ENCODE measurements at places on chromosomes 11 and 22.
A peak's percentile ranks its signal among the peaks of the same experiment; 100 is the strongest.

- peak; percentile 5 for DNase-seq
Observed at GRCh38 chr11:32894149-32894827, 1.7 kb downstream of the QSER1 start.

DNA sequence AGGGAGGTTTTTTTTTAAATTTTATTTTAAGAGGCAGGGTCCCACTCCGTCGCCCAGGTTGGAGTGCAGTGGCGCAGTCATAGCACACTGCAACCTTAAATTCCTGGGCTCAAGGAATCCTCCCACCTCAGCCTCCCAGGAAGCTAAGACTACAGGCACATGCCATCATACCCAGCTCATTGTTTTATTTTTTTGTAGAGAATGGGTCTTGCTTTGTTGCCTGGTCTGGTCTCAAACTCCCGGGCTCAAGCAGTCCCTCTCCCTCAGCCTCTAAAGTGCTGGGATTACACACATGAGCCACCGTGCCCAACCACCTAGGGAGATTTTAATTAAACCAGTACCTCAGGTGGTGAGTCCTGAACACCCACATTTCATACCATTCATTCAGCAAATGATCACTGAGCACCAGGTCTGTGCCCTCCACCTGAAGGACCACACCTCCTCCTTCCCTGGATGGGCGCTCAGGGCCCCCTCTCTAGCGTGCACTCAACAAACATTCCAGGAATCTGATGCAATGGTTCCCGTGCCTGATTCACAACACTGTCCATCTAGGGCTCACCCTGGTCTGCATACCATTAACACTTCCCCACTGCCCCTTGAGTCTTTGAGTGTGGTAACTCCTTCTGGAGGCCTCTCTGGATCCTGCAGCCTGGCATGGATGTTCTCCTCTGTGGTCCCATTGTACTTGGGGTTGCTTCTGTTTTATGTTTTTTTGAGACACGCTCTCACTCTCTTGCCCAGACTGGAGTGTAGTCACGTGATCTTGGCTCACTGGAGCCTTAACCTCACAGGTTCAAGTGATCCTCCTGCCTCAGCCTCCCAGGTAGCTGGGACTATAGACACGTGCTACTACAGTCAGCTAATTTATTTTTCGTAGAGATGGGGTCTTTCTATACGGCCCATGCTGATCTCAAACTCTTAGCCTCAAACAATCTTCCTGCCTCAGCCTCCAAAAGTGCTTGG lies 9.6 kb upstream of the MYH9 start:
- no peak for DNase-seq

DNA sequence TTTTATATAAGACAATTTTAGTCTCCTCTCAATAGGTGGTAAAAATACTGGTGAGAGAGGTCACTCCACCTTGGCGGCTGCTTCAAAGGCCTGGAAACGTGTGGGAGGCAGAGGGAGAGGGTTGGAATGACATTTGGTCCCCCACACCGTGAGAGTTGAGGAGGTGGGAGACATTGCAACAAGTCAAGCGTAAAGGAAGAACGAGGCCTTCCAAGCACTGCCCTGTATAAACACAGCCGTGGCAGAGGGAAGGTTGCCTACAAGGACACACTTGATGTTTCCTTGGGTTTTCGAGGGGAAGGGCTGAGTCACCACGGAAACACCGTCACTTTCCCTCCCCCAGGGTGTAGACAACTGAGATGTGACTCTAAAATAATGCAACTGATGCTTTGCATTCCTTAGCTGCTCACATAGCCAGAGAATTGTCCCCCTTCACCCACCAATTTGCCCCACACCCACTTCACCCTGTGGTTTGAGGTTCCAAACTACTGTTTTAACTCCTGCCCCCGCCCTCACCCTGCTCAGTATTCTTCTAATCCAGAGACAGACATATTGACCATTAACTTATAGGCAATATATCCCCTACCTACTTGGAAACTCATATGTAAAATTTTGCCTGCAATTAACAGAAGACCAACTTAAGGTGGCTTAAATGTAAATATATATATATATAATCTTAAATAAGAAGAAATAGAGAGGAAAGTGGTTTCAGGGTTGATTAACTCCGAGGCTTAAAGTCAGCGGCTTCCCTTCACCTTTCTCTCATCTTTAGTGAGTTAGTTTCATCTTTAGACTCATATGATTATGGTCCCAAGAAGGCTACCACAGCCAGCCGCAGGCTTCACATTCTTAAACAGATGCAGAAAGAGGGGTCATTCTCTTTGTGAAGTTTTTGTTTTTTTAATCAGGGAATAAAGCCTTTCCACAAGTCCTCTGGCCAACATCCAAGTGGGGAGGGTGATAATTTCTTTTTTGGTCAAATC lies 54.1 kb upstream of the BDNF start:
- DNase-seq: no peak

GRCh38 chr11:60589611-60590010 lies 74.4 kb downstream of the MS4A13 start:
- DNase-seq: no peak

GRCh38 chr22:36734171-36735058 lies 30.9 kb upstream of the CACNG2 start:
- DNase-seq: no peak
